ENCODE measurements at places on chromosomes 5 and 9.

- peak; percentile 24 for DNase-seq
Measured at GRCh38 chr5:110054240-110054639, 364.5 kb downstream of the MAN2A1 start.

DNA sequence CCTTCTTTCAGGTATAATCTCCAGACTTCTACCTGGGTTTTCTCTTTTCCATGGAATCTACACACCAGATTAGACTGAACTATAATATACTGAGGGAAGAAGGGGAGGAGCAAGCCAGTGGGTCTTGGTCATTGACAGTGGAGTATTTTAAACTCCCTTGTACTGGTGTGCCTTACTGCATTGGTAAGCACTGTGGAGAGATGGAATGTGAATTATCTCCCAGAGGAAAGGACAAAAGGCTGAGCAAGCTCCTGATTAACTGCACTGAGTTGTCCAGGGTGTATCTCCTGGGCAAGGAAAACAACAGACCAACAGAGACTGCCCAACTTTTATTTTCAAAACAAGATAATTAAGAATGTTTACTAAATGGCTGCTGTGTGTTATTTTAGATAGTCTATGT is 29.8 kb upstream of the SLCO6A1 start:
- no peak for DNase-seq

- no peak for DNase-seq
Measured at GRCh38 chr5:36494028-36494427, 112.4 kb upstream of the SLC1A3 start.

DNA sequence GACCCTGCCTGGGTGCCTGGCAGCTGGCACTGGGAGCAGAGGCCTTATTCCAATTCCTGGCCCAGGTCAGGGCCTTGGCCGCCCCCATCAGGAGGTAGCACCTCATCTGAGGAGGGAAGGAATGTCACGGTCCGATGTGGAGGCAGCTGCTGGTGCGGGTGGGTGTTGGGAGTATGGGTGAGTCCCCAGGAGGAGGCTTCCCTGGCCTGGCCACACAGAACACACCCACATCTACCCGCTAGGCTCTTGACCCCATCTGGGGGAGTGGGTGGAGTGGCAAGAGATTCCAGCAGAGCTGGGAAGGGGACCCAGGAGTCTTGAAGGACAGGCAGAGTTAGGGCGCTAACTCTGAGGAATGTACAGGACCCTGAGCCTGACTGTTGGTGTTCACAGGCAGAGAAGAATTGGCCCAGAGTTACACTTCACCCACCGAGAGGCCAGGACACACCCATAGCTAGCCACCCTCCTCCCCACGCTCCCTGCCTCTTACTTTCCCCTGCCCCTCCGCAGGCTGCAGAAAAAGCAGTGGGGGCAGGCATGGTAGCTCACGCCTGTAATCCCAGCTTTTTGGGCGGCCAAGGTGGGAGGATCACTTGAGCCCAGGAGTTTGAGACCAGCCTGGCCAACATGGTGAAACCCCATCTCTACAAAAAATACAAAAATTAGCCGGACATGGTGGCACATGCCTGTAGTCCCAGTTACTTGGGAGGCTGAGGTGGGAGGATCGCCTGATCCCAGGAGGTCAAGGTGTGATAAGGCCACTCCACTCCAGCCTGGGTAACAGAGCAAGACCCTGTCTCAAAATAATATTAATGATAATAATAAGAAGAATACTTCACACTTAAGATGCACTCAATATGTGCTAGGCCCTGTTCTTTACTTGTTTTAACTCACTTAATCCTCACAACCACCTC is 6.0 kb downstream of the OLFML2A start:
- DNase-seq = no peak

GRCh38 chr9:23822261-23823169 is 3.5 kb downstream of the ELAVL2 start:
- DNase-seq = no peak

GRCh38 chr9:92159058-92159457 is 43.8 kb upstream of the SPTLC1 start:
- no peak for DNase-seq

- DNase-seq = no peak
Measured at GRCh38 chr9:134734270-134734669, 92.7 kb downstream of the COL5A1 start.

- DNase-seq = no peak
Measured at GRCh38 chr5:140114341-140115185, 654 bp downstream of the PURA start.

- no peak for DNase-seq
Measured at GRCh38 chr5:176901260-176902101, 2.3 kb upstream of the HK3 start.
